COR-L47 (cell line): ENCODE measurements at places on chromosomes 7 and 10.

GRCh38 chr10:13837966-13838365 is 251.2 kb downstream of the PRPF18 start:
- no peak for DNase-seq

- DNase-seq: no peak
Observed at GRCh38 chr7:126040114-126041045, 1110.8 kb upstream of the POT1 start.

DNA sequence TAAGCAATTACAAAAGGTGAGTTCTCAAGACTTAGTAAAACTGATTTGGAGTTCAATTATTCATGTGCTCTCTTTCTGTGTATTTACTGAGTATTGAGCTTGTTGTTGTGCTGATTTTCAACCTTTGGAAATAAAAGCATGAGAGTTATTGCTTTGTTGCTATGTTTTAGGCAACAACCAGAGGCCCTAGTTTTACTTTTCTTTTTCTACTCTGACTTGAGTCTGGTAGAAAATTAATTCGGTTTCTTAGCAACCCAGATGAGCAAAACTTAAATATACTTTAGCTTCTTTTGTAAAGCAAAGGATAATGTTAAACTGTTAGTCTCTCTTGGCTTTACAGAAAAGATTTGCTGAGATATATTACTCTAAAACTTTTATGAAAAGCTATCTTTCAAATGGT is 66.4 kb upstream of the SCIN start:
- no peak for DNase-seq

DNA sequence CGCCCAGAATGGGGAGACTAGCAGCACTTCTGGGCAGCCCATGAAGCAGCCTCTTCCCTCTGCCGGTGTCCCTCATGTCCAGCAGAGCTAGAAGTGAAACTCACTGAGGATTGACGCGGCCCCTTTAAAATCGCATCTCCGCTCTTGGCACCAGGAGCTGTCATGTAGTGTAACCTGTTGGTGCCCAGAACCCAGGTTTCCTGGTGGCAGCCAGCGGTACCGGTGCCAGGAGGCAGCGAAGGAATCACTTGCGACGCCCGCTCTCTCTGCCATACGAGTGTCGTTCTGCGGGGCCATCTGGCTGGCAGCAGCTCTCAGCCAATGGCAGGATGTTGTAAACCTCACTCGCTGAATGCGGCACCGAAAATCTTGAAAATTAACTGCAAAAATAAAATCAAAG is 82.7 kb downstream of the CUX1 start:
- no peak for DNase-seq

DNA sequence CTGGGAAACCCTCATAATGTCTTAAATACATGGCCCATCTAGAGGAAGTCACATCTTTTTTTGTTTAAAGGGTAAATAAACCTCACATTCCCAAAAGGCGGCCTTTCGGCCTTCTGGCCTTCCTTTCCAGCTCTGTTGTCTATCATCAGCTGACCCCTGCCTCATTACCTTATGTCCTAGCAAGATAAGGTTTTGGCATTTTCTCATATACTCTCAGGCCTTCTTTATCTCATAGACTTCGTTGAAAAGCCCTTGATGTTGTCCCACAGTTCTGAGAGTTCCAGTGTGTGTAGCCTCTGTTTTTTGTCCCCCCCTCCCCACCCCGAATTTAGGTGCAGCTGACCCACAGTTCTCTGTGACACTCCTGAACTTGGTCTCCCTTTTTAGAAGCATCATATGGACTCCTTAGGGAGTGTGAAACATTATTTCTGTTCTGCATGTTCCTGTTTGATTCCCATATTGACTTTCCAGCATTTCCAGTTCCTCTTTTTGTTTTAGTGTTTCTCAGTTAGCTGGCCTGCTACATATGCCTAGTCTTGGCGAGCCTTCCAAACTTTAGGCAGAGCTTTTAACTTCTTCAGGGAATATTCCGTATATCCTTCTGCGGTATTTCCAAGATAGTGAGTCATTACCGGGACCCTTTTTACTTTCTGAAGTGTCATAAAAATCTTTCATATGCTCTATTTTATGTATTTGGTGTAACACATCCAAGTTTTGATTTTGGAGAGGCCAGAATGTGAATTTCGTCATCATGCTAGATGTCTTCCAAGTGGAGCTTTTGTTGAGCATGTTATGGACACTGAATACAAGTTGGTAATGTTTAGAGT is 138.5 kb downstream of the LRRC4 start:
- no peak for DNase-seq

DNA sequence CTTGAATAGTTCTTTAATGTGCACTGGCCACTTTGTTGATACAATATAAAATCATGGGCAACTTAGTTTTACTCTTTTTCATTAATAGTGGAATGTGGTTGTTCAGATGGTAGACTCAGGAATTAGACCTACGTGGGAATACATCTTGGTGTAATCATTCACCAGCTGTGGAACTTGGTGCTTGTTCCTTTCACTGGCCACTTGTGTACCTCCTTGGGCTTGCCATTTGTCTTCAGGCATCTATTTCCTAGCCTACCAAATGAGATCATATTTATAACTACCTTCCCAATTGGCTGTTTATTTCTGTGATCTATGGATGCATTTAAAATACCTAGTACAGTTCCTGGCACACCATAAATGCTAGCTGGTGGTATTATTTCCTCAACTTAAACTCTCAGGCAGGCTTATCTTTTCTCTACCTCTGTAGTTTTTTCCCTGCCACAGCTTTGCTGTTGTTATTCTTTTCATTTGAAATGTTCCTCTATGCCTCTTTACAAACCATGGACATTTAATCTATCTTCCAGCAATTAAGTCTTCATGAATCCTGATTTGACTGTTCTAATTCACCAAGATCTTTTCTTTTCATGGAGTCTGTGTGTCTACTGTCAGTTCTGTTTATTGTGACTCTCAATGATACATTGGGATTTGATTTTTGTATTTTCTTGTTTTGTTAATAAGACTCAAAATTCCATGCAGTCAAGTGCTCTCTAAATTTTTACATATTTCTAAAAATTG is 113.0 kb downstream of the ADAM22 start:
- DNase-seq: no peak

DNA sequence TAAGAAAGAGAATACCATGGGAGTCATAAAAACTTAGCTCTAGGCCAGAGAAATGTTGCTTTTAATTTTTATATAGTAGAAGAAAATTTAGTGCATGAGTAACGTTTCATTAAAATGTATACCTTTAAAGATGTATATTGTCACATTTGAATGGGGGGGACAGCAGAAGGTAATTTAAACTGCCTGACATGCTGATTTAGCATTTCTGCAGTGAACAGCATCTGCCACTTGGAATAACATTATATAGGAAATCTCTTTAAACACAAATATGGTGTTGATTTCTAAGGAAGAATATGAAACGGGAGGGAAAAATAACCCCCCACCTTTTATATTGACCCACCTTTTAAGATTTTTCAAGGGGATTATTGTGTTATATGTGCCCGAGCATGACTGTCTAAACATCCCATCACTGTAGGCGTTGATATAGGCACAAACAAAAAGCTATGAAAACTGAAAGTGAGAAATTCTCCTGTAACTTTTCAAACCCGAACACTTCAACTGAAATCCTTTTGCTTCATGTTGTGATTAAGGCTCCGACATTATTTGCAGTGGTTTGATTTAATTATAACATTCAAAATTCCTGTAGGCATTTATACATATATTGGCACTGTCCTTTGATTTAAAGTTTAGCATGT is 244.7 kb upstream of the CELF2 start:
- no peak for DNase-seq
